Left cardiac atrium (tissue), 4 donors: ENCODE measurements at places on chromosomes 3 and 15. TPM values are rescaled to one million over a fixed set of nuclear protein-coding genes. Genes with fewer than 3 reads are reported as not detected.

Gene CLRN1
- total RNA-seq: not detected

Gene CCK
- not detected for total RNA-seq

Gene PODXL2
- 1.6 TPM for total RNA-seq

Gene SLC24A5
- total RNA-seq: not detected

Gene RETNLB
- not detected for total RNA-seq

Gene GOLGA8G
- total RNA-seq: not detected

Gene CCDC54
- not detected for total RNA-seq

Gene MED12L
- 0.44 TPM for total RNA-seq

Gene CCNB2
- 0.94 TPM for total RNA-seq
